ENCODE measurements at places on chromosomes 3 and 15.
A peak's percentile ranks its signal among the peaks of the same experiment; 100 is the strongest.

- DNase-seq: peak; percentile 48
Observed at GRCh38 chr3:40505599-40506462, at the start of gene ZNF620. TSS of gene ZNF620 (plus strand) at chr3:40506039. CDS start at chr3:40506353, 314 bp downstream.

- no peak for DNase-seq
Observed at GRCh38 chr3:194465920-194466570, 20.8 kb downstream of the ATP13A3 start.

DNA sequence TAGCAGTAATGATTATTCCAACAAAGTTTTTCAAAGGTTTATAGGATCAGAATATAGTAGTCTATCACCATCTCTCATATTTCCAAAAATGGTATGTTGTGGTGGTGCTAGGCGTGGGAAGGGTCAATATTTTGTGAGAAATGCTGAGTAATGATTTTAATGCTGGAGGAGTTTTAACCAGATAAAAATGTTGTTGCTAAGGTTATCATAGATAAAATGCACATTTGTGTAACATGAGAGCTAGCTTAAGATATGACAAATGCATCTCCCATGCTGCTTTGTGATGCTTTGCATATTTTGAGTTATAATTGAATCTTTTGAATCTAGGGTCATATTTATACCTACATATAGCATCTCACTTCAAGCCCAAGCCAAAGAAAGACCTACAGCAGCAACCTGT is 103.9 kb upstream of the ROBO1 start:
- DNase-seq: no peak

- DNase-seq: no peak
Observed at GRCh38 chr3:143255739-143256138, 136.2 kb downstream of the CHST2 start.

GRCh38 chr3:16151109-16151508 is 23.4 kb upstream of the GALNT15 start:
- peak; percentile 48 for DNase-seq

- DNase-seq: no peak
Observed at GRCh38 chr15:94154255-94154654, 77.1 kb upstream of the MCTP2 start.

DNA sequence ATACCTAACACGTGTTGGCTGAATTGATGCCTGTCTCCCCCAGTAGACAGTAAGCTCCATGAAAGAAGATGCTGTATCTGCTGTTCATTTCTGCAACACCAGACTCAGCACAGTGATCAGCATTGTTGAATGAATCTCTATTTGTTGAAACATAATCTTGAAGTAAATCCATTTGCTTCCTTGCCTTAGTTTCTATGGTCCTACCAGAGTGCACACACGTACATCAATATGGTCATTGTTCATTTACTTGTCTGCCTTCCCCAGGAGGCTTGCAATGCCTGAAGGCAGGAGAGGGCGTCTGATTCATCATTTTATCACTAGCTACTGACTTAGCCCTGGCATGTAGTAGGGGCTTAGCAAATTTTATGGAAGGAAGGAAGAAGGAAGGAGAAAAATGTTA is 19.2 kb downstream of the RBP2 start:
- DNase-seq: no peak

- DNase-seq: peak; percentile 49
Observed at GRCh38 chr3:99633887-99634558, 4.4 kb upstream of the COL8A1 start.

- no peak for DNase-seq
Observed at GRCh38 chr3:150793641-150794040, 30.7 kb upstream of the SIAH2 start.

- DNase-seq: no peak
Observed at GRCh38 chr3:15427981-15428380, 583 bp downstream of the EAF1 start.

- no peak for DNase-seq
Observed at GRCh38 chr15:99328106-99329072, 77.1 kb downstream of the LRRC28 start.
